ENCODE measurements at places on chromosomes 2 and 18. TPM values are rescaled to one million over a fixed set of nuclear protein-coding genes. Genes with fewer than 3 reads are reported as not detected.

DNA sequence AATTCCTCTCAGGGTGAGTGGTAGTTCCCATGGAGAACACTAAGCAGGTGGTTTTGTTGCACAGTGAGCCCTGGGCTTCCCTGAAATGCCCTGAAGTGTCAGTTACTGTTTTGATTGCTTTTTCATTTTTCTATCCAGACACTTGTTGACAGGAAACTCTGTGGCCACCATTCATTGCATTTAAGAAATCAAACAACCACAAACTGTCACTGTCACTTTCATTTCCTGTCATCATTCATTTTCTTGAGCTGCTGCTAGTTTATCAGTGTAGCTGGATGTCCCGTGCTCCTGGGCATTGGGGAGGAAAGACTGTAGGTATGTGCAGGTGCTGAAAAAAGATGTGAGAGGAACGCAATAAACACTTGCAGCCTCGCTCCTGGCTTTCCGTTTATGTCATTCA is 891.6 kb upstream of the ZEB2 start:
- no peak for DNase-seq

GRCh38 chr2:165629776-165630175 is 160.3 kb downstream of the CSRNP3 start:
- no peak for DNase-seq

DNA sequence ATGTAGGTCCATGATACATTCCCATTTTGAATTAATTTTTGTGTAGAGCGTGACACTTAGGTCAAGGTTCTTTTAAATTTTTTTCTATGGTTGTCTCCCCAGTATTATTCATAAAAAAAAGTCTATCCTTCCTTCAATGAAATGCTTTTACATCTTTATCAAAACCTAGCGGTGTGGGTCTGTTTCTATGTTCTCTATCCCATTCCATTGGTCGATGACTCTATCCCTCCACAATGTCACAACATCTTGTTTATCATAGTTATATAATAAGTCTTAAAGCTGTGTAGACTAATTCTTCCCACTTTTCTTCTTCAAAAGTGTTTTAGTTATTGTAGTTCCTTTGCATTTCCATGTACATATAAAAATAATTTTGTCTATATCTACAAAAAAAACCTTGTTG is 47.2 kb upstream of the GPR17 start:
- DNase-seq = no peak

The EGR4 gene
- not detected for total RNA-seq

- DNase-seq = no peak
Observed at GRCh38 chr2:233219848-233220247, 31.6 kb upstream of the ATG16L1 start.

Data from right cardiac atrium (tissue), 5 donors.